Tibial nerve (tissue), 4 donors: ENCODE measurements at places on chromosomes 4 and X.

GRCh38 chr4:81131563-81131962, 83.5 kb downstream of the PRKG2 start:
- DNase-seq, result no peak

GRCh38 chr4:137446071-137446470, 86.2 kb downstream of the PCDH18 start:
- DNase-seq, result no peak

DNA sequence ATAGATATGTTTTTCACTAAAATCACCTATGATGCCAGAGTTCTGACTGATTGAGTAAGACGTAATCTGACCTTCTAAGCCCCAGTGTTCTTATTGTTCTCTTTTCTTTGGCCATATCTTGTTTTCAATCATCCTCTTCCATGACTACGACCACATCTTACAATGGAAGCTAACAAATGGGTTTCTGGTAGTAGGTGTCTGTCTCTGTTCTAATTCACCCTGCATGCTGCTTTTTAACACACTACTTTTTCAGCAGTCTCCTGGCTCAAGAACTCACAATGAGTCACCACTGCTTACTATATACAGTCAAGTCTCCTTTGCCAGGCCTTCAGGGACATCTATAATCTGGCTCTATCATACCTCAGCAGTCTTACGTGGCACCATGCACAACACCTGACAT, 146.1 kb downstream of the NEXMIF start:
- no peak for DNase-seq

- no peak for DNase-seq
Observed at GRCh38 chr4:159017323-159018026, 85.4 kb upstream of the RAPGEF2 start.

GRCh38 chrX:42530027-42530426, 247.9 kb downstream of the PPP1R2C start:
- no peak for DNase-seq

DNA sequence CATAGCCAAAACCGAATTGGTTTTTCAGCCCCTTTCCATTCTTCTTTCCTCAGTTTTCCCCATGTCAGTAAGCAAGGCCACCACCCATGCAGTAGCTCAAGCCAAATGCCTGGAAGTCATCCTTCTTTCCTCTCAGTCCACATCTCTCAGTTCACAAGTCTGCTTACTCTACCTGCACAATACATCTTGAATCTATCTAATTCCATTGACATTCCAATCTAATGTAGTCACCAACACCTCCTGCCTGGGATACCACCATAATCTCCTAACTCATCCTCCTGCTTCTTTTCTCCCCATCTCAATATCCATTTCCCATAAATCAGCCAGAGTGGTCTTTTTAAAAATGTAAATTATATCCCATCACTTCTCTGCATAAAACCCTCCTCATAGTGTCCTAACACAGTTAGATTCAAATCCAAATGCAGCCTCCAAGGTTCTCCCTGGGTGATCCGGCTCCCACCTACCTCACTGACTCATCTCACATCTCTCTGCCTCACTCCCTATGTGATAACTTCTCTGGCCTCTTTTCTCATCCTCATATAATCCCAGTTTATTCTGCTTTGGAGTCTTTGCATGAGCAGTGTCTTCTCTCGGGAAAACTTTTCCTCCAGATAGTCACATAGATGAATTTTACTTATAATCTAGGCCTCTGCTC, 26.9 kb downstream of the KCNIP4 start:
- DNase-seq, result no peak

- DNase-seq, result no peak
Observed at GRCh38 chr4:138135610-138136009, 106.5 kb downstream of the SLC7A11 start.
